ENCODE measurements at places on chromosomes 3 and 15.

GRCh38 chr3:153631102-153631501, 469.1 kb downstream of the RAP2B start:
- DNase-seq: no peak

DNA sequence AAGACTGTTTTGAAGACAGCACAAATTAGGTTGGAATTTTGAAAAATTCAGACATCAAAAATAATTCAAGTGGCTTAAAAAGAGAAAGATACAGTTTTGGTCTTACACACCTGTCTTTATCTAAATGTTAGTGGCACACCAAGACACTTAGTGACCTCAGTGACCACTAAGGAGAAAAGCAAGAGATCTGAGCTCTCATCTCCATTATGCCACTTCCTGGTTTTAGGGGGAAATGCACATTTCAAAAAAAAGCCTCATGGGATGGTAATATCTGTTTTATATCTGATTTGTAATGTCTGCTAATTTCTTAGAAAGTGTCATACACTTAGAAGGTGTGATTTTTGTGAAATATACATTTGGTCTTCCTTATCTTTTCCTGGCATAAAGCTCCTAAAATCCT, 16.4 kb downstream of the IL12A start:
- no peak for DNase-seq

DNA sequence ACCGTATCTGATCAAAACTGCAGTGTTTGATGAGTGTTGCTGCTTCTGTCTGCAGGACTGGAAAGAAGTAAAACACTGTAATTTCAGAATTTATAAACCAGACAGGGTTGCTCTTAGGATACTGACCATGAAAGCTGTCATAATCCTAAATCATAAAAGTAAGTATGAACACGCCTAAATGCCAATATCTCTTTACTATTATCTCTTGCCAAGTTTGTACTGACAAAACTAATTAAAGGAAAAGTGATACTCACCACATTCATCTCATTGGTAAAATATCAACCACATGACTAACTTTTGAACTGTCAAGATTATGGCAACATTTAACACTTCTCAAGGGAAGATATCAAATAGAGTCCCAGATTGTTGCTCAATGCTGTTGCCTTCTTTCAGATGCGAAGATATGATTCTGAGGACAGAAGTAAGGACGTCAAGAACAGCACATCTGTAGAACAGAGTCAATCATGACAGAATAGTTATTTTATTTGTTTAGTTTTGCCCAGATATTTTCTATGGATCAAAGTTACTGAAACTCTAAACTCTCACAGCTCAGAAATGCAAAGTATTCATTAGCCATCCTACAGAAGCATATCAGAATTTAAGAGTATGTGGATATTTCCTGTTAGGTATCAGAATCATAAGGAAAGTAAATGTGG, 61.4 kb upstream of the COL8A1 start:
- DNase-seq: no peak

- no peak for DNase-seq
Observed at GRCh38 chr15:49428409-49429095, 5.5 kb downstream of the FGF7 start.

- no peak for DNase-seq
Observed at GRCh38 chr3:14097616-14098391, 26.9 kb downstream of the CHCHD4 start.

DNA sequence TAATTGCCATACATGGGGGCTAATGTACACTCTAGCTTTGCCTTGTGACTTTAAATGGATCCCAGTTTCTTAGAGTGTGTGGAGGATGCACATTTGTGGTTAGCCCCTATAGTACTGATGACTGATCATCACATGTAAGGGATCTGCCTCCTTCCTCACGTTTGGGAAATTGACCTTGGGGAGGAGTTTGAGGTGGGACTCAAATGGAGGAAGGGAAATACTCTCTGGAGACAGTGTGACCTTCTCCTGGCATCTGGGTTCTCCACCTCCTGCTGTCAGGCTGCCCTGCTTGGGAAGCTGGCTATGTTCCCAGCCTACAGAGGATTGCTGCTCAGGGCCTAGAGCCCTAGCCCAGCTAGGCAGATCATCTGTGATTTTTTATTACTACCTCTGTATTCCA, 48.7 kb downstream of the PPM1L start:
- no peak for DNase-seq

- DNase-seq: no peak
Observed at GRCh38 chr15:27846722-27847395, 252.3 kb downstream of the OCA2 start.

- no peak for DNase-seq
Observed at GRCh38 chr3:37770938-37771918, 90.5 kb upstream of the CTDSPL start.

DNA sequence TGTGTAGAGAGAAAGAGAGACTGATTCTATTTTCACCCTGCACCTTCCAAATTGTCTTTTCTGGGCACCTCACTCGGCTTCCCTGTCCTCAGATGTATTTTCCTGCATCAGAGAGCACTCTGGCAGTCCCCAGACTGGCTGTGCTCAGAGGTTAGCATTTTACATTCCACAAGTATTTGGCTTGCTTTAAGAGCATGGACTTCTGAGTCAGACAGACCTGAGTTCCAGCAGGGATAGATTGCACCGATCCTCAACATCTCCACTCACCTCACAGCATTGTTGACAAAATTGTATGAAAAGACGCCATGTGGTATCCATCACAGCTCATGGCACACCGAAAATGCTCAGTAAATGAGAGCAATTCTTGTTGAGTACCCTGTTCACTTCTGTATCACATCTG, 45.6 kb downstream of the SST start:
- no peak for DNase-seq

DNA sequence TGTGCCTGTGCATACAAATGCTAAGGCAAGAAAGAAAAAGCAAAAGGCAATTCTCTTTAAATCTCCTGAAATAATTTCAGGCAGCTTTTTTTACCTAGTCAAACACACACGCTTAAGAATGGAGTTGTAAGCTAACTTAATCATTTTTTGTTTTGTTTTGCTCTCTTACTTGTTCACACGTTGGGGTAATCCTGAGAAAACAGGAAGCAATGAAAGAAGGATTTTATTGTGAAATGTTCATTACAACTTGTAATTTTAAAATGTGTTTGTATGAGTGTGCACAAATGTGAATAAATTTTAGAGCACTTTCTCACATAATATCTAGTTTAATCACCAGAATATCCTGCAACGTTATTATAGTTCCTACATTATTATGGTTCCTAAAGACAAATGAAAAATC, 263.8 kb downstream of the LPP start:
- no peak for DNase-seq

- DNase-seq: no peak
Observed at GRCh38 chr15:75036212-75036616, 12.8 kb downstream of the PPCDC start.

DNA sequence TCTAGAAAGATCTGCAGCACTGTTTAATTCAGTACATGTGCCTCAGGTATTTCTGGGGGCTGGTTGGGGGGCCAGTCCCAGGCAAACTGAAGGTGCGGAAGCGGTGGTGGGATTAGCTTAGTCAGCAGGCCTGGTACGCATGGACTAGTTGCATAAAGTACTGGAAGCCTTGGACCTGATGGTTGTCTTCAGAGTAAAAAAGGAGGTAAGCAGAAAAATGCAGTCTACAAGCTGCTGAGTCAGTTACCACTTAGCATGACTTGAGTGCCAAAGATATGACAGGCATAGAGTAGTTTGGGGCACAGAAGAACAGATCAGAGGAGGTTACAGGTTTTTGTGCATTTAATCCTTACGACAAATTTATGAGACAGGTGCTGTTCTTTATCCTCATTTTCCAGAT, 19.9 kb upstream of the GOLGA8J start:
- no peak for DNase-seq

DNA sequence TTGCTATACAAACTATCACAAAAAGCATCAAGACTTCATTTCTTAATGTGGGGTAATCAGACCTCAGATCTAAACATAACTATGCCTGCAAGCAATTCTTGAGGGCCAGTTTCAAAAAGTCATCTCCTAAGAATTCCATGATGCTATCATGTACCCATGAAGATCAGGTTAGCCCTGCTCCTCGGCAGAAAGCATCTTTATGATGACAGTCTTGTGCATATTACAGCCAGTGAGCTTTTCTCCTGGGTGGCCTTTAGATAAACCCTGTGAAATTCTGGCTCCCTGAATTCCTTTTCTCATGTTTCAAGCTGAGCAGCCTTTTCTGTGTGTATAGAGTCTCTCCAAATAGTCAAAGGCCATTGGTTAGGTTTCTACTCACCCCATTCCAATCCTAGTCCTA, 201.9 kb upstream of the MCTP2 start:
- DNase-seq: no peak

Data from stimulated activated CD8-positive, alpha-beta memory T cell treated with anti-CD3 and anti-CD28 coated beads, Interleukin-4, amount 100 ng/mL, for 1 hour (primary cell).